CD4-positive, alpha-beta T cell treated with Interleukin-12 subunit alpha and Interleukin-12 subunit beta, for 1 hour (primary cell): ENCODE measurements at places on chromosomes 6 and 20.

DNA sequence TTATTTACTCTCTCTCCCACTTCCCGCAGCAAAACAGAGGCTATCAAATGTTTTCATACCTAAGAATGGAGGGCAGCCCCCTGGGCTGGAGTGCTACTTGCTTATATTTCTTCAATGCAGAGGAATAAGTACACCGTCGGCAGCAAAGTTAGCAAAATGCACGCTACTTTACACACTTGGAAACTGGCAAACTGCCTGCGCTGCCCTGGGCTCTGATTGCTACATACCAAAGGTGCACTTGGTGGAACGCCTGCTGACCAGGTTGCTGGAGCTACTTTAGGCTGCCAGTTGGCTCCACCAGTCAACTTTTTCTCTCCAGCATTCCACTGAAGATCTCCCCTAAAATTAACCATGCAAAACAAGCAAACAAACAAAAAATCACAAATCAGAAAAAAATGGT, 62.4 kb downstream of the PRSS35 start:
- no peak for DNase-seq

GRCh38 chr20:13355941-13356486, 134.9 kb downstream of the ISM1 start:
- DNase-seq, result no peak

DNA sequence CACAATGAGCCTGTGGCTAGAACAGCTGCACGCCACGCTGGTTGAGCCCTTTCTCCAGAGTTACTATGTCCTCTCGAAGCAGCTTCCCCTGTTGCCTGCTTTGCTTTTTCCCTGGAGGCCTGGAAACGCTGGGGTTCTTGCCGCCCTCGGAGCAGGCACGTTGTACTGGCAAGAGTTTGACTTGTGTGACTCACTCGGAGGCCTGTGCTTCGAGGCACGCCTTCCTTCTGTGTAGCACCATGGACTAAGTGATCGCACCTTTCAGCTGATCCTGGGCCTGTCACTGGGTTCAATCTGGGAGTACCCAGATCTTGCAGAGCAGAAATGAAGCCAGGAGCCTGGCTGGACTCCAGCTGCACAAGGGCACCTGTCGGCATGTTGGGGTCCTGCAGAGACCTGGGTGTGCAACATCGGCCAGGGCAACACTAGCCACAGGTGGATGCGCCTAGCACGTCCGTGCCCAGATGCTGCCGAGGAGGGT, 5.2 kb downstream of the INSM1 start:
- no peak for DNase-seq

DNA sequence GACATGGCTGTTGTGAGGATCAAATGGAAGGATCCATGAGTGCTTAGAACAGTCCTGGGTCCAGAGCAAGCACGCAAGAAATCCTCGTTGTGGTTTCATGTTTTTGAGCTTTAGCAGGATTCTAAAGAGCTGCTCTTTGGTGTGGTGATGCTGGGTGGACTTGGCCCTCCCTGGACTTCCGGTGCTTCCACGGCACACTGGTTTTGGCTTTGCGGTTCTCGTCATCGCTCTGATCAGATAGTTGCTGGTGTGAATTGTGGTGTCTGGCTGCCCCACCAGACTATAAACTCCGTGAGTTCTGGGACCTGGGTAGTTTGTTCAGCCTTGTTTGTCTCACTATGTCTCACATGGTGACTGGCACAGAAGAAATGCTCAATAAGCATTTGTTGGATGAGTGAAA, 3.3 kb downstream of the HNF4A start:
- DNase-seq, result no peak

- DNase-seq, result no peak
Measured at GRCh38 chr6:149250951-149251350, 66.6 kb upstream of the TAB2 start.

GRCh38 chr20:50292079-50292590, 101.5 kb downstream of the CEBPB start:
- DNase-seq, result no peak

DNA sequence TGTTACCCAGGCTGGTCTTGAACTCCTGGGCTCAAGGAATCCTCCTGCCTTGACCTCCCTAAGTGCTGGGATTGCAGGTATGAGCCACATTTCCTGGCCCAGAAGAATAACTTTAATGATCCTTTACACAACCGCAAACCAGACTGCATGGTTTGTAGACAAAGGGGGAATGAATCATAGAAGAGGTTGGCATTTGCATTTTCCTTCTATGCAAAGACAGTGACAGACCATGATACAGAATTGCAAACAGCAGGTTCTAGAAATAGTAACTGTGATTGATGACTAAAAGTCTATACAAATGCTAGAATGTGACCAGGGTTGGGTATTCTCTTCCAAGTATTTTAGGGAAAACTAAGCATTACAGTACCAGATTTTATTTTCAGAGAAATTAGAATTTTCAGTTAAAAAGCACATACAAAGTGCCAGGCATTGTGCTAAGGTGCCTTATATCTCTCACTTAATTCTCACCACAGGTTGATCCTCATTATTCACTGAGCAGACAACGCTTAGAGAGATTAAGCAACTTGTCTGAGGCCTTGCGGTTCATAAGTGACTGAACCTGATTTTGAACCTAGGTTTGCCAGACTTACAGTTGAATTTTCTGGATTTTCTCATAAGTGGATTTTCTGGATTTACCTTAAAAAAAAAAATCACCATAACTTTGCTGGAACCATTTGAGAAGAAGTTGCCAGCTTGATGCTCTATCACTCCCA, 146.6 kb downstream of the ZFAND3 start:
- DNase-seq, result no peak

- DNase-seq, result peak; percentile 7
Measured at GRCh38 chr20:25220021-25220730, 24.7 kb downstream of the ENTPD6 start.

DNA sequence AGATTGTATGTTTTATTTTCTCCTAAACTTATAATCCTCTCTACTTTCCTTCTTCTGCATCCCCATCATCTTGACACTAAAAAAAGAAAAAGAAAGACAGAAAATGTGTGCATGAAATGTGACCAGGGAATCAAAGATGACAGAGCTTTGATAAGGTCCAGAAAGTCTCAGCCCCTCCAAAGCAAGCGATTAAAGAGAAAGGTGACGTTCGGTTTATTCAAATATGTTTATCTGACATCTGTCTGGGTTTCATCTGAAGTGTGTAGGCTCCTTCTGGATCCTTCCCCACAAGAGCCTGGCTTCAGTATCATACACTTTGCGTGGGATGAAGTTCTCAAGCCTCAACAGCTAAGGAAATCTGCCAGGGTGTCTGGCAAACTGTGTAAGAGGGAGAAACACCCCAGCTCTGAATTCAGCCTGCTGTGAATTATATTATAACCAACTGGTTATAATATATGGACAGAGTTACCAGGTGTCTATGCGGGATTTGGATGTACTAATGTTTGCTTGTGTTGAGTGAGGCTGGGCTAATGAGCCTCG, 263.0 kb downstream of the ZNF217 start:
- no peak for DNase-seq

DNA sequence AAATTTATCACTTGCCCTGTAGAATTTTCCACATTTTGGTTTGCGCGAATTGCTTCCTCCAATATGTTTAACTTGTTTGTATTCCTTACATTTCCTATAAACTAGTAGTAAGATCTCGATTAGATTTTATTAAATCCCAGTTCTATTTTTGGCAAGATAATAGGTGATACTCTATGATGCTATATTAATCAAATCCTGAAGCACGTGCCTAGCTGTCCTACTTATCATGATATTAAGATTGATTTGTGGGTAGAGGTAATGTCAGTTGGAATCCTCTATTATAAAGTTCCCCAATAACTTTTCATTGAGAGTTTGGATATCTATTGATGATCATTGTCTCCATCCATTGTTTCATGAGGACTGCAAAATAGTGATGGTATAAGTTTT, 82.8 kb upstream of the RIPOR2 start:
- DNase-seq, result no peak

- no peak for DNase-seq
Measured at GRCh38 chr6:31126396-31127175, 6.3 kb upstream of the CDSN start.

GRCh38 chr20:11791316-11791715, 126.4 kb upstream of the BTBD3 start:
- no peak for DNase-seq

GRCh38 chr20:39835130-39835842, 853.8 kb downstream of the MAFB start:
- DNase-seq, result no peak

- peak; percentile 40 for DNase-seq
Measured at GRCh38 chr6:151482290-151482689, 11.5 kb upstream of the CCDC170 start.

GRCh38 chr20:37804584-37805566, 98.1 kb upstream of the VSTM2L start:
- no peak for DNase-seq

DNA sequence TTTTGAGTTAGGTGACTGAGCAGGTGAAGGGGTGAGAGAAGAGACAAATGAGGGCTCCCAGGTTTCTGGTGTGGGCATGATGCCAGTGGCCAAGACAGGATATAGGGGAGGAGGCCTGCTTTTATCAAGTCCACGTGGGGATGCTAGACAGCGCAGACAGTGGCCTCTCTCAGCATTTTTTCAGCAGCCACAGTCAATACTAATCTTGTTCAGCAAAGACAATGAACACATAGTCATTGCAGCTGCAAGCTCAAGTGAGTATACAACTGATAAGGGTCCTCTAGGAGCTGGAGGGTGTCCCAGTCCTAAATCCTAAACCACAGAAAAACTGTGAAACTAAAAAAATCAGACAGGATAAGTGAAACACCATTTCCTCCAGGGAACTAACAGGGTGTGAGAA, 48.6 kb downstream of the UQCC1 start:
- no peak for DNase-seq

DNA sequence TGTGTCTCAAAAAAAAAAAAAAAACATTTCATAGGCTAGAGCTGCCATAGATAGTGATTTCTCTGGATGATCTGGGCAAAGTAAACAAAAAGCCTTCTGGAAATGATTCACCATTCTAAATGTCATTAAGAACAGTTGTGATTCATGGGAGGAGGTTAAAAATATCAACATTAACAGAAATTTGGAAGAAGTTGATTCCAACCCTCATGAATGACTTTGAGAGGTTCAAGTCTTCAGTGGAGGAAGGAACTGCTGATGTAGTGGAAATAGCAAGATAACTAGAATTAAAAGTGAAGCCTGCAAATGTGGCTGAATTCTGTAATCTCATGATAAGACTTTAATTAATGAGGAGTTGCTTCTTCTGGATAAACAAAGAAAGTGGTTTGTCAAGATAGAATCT, 26.8 kb upstream of the MMP24 start:
- DNase-seq, result no peak

- peak; percentile 20 for DNase-seq
Measured at GRCh38 chr6:116444092-116444491, 17.1 kb upstream of the CALHM6 start.

GRCh38 chr20:33278700-33279099, 4.3 kb upstream of the BPIFB1 start:
- no peak for DNase-seq

- DNase-seq, result no peak
Measured at GRCh38 chr20:56353356-56353755, 5.4 kb upstream of the FAM210B start.

DNA sequence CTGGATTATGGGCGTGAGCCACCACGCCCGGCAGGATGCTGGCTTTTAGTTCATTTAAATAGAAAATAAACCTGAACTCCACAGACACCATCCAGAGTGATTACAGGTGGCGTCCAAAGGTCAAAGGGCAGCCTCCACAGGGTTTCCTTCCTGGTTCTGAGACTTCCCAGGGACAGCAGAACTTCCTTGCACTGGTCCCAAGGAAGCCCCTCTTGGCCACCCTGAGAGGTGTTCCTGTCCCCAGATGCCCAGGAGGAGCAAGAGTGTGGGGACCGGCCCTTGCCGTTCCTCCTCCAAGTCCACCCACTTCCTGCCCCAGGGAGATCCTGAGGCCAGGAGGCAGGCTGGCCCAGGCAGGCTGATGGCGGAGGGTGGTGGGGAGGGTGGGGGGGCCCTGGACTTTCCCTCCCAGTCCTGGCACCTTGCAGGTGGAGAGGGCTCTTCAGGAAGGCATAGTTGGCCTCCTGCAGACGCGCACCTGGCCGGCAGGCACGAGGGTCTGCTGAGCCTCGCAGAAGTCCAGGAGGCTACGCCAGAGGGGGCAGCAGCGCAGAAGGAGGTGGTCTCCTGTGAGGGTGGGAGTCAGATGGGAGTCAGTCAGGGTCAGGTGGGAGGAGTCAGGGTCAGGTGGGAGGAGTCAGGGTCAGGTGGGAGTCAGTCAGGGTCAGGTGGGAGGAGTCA, 5.0 kb downstream of the FNDC11 start:
- no peak for DNase-seq

GRCh38 chr20:5835871-5836270, 85.7 kb downstream of the SHLD1 start:
- DNase-seq, result peak; percentile 76

DNA sequence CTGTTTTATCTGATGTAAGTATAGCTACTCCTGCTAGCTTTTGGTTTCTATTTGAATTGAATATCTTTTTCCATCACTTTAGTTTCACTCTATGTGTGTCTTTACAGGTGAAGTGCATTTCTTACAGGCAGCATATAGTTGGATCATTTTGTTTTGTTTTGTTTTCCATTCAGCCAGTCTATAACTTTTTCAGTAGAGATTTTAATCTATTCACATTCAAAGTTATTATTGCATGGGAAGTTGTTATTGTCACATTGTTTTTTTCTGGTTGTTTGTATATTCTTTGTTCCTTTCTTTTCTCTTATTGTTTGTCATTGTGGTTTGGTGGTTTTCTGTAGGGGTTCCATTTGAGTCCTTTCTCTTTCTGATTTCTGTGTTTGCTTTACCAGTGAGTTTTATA, 151.2 kb downstream of the PDE10A start:
- no peak for DNase-seq

DNA sequence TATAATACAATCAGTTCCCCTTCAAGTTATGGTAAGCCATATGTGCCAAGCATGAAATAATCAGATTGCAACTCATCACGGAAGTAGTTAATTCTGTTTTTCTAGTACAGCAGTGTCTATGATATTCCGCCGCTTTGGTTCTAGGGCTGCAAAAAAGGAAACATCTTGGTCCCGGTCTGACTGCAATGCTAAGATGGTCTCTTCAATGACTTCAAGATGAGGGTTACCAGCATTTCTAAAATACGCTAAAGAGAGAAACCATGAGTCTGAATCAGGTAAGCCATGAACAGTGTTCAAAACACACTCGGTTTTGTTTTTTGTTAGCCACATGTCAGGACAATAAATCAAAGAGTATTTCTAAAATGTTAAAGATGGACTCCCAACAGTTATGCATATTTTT, 3.2 kb upstream of the ANKRD60 start:
- peak; percentile 22 for DNase-seq

DNA sequence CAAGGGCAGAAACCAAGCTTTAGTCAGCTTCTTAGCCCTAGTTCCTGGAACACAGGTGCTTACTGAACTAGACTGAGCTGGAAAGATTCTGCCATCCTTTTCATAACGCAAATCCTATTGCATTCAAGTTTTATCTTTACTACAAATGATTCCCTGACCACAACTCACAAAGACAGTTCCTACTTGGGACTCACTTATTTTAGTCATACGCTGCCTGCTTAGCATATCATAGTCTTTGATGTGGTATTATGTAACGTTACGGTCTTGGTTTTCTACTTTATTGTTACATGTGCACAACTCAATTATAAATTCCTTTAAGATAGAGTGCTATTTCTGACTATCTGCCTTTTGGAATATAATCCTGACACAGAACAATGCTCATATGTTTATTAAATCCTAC, 59.1 kb downstream of the BLOC1S5 start:
- DNase-seq, result no peak
